ENCODE measurements at places on chromosomes 4 and X.

- DNase-seq, result no peak
Measured at GRCh38 chr4:95142932-95143331, 385.2 kb downstream of the BMPR1B start.

GRCh38 chr4:125198916-125199315, 115.8 kb upstream of the FAT4 start:
- DNase-seq, result peak; percentile 16

- no peak for DNase-seq
Measured at GRCh38 chr4:89579771-89580170, 257.2 kb downstream of the SNCA start.

- DNase-seq, result no peak
Measured at GRCh38 chrX:124228849-124229248, 103.6 kb upstream of the TEX13D start.

- no peak for DNase-seq
Measured at GRCh38 chr4:23630110-23630509, 259.7 kb downstream of the PPARGC1A start.

- no peak for DNase-seq
Measured at GRCh38 chr4:72895408-72895807, 174.1 kb downstream of the COX18 start.

GRCh38 chr4:128060121-128060698, 902 bp upstream of the LARP1B start:
- no peak for DNase-seq

DNA sequence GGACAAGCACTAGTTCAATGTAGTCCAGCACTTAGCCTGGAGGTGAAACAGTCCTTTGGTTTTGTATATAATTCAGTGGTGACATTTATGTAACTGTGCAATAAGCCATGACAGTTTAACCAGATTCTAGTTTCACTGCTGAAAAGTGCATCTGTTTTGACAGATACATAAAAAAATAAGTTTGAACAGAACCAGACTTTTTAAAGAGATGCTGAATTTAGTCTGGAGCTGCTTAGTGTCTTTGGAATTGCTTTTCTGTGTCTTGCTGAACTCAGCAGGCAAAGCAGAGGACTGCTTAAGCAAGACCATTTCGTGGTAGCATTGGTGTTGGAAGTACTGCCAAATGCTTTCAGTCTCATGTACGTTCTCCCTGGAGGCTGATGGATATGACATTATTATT, 393.5 kb downstream of the MAPK10 start:
- no peak for DNase-seq

DNA sequence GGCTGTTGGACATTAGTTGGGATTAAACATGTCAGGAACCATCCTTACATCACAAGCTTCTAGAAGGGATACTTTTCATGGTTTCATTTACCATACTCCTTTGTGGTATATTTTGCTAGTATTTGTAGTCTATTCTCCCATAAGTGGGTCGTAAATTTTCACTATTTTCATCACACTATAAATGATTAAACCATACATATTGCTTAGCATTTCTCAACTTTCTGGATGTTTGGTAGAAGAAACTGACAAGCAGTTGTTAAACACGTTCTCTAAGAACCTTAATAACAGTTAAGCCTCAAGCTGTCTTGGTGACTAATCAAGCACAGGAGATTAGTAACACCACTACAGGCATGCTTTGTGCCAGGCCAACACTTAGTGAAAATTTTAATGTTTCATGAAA, 375.5 kb downstream of the NAF1 start:
- DNase-seq, result no peak

DNA sequence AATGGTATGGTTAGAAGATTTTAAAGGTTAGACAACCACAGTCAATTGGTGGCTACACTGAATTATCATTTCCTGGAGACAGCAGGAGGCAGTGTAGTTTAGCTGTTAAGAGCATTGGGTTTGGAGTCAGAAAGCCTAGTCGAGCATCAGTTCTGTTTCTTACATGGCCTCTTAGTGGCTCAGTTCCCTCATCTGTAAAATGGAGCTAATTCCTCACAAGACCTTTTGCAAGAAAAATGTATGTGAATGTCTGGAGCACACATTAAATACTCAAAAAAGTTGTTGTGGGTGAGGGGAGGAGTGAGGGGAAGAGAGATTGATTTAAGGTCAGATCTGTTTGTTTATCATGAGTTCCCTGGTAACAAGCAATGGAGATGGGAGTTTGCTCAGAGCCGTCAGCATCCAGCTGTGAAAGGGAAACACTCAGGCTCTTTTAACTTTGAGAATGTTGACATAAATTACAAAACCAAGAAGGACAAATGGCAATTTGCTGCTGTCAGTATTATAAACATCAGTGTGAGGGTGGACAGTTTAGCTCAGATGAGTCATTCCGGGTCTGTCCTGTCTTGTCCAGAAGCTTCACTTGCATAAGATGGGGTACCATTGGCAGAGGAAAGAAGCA, 98.2 kb upstream of the PGRMC2 start:
- DNase-seq, result no peak

- peak; percentile 51 for DNase-seq
Measured at GRCh38 chr4:89254847-89255246, 52.8 kb downstream of the GPRIN3 start.

DNA sequence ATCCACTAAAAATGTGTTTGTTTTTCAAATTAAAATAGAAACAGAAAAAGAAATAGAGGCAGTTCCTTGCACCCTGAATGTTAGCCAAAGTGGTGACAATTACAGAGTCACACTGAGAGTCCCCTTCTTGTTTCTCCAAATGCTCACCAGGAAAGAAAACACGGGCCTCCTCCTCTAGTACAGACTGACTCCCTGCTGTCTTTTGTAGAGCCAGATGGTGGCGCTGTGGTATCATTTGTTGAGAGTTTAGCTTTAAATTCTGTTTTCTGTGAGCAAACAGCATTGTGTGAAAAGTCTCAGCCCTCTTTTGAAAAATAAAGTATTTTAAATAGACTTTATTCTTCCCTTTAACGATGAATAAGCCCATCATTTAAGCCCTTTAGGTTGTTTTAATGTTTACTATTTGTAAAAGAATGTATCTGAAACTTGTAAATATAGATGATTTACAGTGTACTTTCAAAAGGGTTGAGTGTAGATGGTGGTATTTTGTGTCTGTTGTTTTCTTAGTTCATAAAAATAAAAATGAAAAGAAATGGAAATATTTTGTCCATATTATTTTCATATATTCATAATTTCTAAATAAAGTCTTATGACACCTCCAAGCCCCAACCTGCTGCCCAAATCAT, 36.9 kb upstream of the ATOH1 start:
- no peak for DNase-seq

DNA sequence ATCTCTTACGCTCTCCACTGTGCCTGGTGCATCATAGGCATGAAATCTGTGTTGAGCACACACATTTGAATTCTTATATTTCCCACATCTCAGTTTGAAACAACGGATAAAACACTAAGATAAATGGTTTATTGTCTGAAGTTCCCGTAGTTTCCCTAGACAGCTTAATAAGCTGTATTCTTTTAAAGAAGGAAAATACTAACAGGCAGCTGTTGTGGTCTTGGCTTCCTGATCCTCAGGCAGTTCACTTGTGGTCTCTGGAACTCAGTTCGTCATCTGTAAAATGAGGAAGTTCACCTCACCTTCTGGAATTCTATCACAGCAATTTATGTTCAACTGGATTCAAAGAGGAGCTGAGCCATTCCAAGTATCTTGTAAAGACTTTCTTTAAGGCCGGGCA, 1805.6 kb upstream of the TENM3 start:
- no peak for DNase-seq

DNA sequence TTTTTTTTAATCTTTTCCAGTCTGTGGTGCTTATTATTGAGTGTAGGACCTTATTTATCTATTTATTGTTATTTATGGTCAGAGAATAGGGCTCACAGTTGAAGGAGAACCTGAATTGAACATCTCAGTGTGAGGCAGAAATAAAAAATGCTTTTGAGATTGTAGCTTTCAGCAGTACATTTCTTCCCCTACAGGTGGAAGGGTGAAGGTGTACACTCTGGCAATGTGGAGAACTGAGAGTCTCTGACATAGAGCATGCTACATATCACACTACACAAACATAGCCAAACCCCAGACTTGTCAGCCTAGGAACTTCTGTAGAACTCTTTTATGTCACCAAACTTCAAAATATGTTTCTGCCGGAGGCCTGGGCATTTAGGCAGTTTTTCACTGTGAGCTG, 140.2 kb downstream of the STIM2 start:
- no peak for DNase-seq

GRCh38 chr4:74934016-74934831, 1.3 kb downstream of the PARM1 start:
- DNase-seq, result no peak

- no peak for DNase-seq
Measured at GRCh38 chrX:64850371-64851082, 125.7 kb downstream of the ZC4H2 start.

DNA sequence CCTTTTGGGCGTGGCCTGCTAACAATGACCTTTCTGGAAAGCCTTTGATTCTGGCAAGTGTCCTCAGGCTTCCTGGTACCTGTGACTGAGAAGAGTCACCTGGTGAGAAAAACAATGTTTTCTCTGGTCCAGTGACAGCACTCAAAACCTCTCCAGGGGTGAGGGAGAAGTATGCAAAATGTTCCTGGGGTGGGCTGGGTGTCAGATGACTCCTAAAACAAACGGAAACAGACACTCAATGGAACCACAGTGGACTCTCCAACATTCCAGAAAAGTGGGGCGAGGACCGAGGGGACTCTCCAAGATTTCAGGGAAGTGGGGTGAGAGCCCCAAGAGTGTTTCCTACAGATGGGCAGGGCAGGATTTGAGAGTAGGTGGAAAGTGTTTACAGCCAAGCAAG, 69.5 kb downstream of the ANAPC4 start:
- DNase-seq, result no peak

DNA sequence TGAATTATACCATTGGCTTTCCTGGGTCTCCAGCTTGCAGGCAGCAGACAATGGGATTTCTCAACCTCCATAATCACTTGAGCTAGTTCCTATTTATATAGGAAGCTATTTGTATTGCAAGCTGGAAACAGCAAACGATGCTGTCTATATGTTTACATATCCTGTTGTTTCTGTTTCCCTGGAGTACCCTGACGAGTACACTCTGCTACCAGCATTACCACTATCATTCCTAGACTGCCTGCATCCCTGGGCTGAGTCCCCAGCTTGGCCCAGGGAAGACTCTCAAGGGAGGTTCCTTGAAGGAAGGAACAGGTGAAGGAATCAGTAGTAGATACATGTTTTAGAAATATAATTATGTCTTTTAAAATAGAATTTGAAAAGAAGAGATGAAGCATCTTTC, 81.4 kb downstream of the EVC2 start:
- DNase-seq, result no peak

- DNase-seq, result no peak
Measured at GRCh38 chrX:101407167-101407747, 468 bp downstream of the GLA start.

- DNase-seq, result no peak
Measured at GRCh38 chrX:1748408-1748807, 133.5 kb downstream of the ASMT start.

- DNase-seq, result no peak
Measured at GRCh38 chrX:72307646-72308051, 1.9 kb upstream of the CITED1 start.

GRCh38 chr4:89067417-89067816, 10.4 kb upstream of the FAM13A start:
- DNase-seq, result no peak

GRCh38 chr4:154838694-154839093, 57.6 kb downstream of the RBM46 start:
- DNase-seq, result no peak

DNA sequence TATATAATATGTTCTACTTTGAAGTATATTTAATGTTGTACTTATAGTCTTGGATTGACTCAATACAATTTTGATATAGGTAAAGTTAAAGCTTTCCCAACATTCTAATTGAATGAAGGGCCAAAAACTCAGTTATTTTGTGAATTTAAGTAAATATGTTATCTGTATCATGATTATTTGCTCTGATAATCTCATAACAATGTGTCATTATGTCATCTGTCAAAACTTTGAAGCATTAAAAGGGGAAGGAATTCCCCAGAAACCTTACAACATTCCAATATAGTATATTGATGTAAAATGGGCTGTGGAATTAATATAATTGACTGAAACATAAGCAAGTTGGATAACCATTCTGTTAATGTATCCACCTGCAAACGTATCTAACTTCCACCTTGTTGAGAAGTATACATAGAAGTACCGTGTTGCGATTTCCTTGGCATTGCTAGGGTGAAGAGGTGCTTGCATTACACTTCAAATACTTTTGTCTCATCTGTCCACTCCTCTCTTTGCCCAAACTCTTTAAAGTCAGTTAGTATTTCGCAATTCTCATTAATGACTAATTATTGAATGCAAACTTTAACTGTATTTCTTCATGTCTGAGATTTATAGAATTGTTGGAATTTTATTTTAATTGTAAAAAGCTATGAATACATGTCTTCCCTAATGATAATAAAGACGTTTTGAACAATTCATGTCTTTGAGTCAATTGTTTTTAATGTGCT, 1982.1 kb upstream of the ADGRL3 start:
- DNase-seq, result no peak
